ENCODE measurements at places on chromosomes 12 and 14.

- no peak for DNase-seq
Observed at GRCh38 chr12:14824012-14824634, 10.1 kb upstream of the SMCO3 start.

DNA sequence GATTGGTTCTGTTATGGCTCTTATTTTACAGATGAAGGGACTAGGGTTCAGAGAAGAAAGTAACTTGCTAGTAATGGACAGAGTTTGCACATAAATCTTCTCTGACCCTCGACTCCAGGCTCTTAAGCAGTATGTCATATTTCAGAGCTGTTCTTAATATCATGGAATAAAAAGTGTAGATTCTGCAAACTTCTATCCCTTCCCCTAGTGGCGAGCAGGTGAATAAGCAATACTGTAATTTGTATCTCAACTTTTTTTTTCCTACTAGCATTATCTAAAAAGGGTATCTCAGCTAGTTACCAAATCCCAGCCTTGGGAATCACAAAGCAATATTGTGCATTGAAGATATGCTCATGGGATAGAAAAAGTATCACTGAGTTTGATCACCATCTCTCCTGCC lies 83.2 kb downstream of the ANO4 start:
- DNase-seq = no peak

- DNase-seq = no peak
Observed at GRCh38 chr12:104439137-104439536, 17.6 kb upstream of the CHST11 start.

DNA sequence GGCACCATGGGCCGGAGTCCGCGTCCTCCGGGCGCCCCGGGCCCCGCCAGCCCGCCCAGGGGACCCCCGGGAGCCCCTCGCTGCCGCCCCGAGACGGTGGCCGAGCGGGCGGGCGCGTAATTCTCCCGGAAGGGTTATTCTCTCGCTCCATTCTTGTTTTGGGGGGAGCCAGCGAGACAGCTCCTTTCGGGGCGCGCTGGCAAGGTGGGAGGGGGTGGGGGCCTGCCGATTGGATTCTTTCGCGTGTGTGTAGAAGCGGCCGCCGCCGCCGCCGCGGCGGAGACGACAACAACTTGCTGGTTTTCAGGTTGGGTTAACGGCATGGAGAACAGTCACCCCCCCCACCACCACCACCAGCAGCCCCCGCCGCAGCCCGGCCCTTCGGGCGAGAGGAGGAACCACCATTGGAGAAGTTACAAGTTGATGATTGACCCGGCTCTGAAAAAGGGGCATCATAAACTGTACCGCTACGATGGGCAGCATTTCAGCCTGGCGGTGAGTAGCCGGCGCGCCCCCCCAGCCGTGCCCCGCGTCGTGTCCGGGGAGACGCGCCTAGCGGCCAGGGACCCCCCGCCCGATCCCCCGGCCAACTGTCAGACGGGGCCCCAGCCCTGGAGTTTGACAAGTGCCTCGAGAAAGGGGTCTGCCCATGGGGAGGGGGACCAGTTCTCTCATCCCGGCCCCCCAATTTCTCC lies 755 bp downstream of the SETD1B start:
- DNase-seq = no peak

GRCh38 chr12:51971679-51972421 lies 20.4 kb downstream of the ACVR1B start:
- DNase-seq = no peak

Measured in T1000 (cell line).